T-helper 17 cell (primary cell): ENCODE measurements at places on chromosomes 16 and 17.

- DNase-seq: no peak
- H3K36me3 ChIP-seq: no peaks in the 10 kb centered on the region
- peaks cover 5% of the 10 kb centered on the region for H3K27me3 ChIP-seq
- H3K4me3 ChIP-seq: no peak overlapping the region
- no peaks in the 10 kb centered on the region for H3K4me1 ChIP-seq
Observed at GRCh38 chr17:10556301-10557005, 7.0 kb upstream of the MYH2 start.

DNA sequence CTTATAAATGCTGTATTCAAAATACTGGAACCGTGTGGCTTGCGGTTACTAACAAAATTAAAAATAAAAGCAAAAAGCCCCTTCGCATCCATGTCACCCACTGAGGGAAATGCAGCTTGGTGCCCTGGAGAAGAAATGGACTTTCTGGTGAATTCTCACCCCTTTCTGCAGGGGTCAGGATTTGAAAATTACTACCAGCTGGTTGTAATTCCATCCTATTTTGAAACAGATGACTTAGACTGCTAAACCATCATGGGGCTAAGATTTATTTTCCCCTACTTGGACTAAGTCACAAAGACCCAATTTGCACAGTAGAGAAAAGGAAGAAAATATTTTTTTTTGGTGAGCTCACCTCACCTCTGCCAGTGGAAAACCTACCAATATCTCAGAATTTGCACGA lies 111.4 kb upstream of the MYOCD start:
- H3K4me1 ChIP-seq: no peaks in the 10 kb centered on the region
- no peak for DNase-seq
- H3K27ac ChIP-seq: no peak overlapping the region
- no peaks in the 10 kb centered on the region for H3K36me3 ChIP-seq

DNA sequence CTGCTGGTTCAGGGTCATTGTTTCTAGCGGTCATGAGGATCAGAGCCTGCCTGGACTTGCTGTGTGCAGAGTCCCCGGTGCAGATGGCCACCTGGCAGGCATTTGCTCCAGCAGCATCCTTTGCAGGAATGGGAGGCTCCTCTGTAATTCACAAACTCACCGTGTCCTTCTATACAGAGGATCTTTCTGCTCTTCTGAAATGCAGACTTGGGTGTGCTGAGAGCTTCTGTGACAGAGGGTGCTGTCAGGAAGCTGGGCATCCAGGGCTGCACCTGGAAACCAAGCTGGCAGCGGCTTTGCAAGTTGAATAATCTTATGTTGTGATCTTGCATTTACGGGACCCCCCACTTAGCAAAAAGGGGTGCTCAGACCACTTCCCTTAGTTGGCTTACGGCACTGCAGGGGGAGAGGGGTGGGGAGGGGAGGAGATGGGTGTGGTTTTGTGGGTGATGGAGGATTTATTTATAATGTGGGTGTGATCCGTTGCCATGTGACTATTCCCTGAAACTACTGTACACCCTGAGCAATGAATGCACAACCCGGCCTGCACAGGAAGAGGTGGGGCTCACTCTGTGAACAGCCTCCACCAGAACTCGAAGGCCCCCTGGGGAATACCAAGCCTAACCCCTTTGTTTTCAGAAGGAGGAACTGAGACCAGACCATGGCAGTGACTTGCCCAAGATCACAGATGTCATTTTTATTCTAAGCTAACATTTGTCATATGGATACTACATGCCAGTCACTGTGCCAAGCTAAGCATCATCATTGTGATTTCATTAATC lies 178.3 kb downstream of the PRKCB start:
- peaks cover 2% of the 10 kb centered on the region for H3K36me3 ChIP-seq
- peak overlapping the region; percentile 86 for H3K27ac ChIP-seq
- peak; percentile 29 for DNase-seq
- peak overlapping the region; percentile 70 for H3K4me3 ChIP-seq

- DNase-seq: no peak
- peaks cover 8% of the 10 kb centered on the region for H3K36me3 ChIP-seq
- H3K4me3 ChIP-seq: peak overlapping the region; percentile 94
- peak overlapping the region; percentile 93 for H3K27ac ChIP-seq
- no peaks in the 10 kb centered on the region for H3K27me3 ChIP-seq
Observed at GRCh38 chr16:53445534-53445933, 11.3 kb downstream of the RBL2 start.

DNA sequence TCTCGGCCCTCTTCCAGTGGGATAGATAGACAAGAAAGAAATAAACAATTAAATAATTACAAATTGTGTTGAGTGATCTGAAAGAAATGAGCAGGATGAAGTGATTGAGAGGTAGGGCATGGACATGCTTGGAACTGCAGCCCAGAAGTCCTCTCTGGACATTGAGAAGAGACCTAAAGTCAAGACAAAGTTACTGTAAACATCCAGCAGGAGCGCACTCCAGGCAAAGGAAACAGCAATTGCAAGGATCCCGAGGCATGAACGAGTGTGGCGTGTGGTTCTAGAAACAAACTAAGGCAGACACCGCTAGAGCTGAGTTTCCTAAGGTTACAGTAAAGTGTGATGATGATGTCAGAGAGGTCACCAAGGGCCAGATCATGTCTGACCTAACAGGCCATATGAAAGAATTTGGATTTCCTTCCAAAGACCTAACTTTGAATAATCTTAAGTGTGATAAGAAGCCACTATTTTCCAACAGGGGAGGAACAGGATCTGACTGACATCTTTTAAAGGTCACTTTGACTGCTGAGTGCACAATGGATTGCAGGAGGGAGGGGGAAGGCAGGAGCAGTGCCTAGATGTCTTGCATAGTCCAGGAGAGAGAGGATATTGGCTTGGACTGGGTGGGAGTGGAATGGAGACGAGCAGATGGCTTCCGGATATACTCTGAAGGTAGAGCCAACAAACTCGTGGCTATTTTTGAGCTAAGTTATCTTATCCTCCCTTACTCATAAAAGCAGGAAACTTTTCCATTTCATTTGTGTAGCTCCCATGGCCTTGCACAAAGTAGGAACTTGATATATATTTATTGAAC lies 19.0 kb downstream of the ABCC12 start:
- peaks cover 2% of the 10 kb centered on the region for H3K36me3 ChIP-seq
- H3K27me3 ChIP-seq: peaks cover 22% of the 10 kb centered on the region
- H3K4me1 ChIP-seq: no peaks in the 10 kb centered on the region
- H3K4me3 ChIP-seq: no peak overlapping the region
